Dermis lymphatic vessel endothelial cell (primary cell): ENCODE measurements at places on chromosomes 11 and 22. TPM values are rescaled to one million over a fixed set of nuclear protein-coding genes. Genes with fewer than 3 reads are reported as not detected.

HTR3B gene
- total RNA-seq = not detected in 2 replicates

OR5M3 gene
- not detected in 2 replicates for total RNA-seq

SHISAL1 gene
- under 0.01 TPM in 2 replicates for total RNA-seq

ATP6V1E1 gene
- total RNA-seq = 126 and 137 TPM in 2 replicates

FAM83F gene
- total RNA-seq = not detected in 2 replicates

PARVG gene
- total RNA-seq = 0.11 and 0.52 TPM in 2 replicates
